ENCODE measurements at places on chromosomes 12 and 14. TPM values are rescaled to one million over a fixed set of nuclear protein-coding genes. Genes with fewer than 3 reads are reported as not detected.

- DNase-seq, result no peak
- H3K4me1 ChIP-seq, result no peaks in the 10 kb centered on the region
- H3K4me3 ChIP-seq, result no peak overlapping the region
Measured at GRCh38 chr12:63220921-63221320, 69.9 kb upstream of the AVPR1A start.

GRCh38 chr14:42078345-42078744 is 471.7 kb downstream of the LRFN5 start:
- H3K27me3 ChIP-seq, result peaks cover 13% of the 10 kb centered on the region
- no peak for DNase-seq
- no peak overlapping the region for H3K27ac ChIP-seq
- no peaks in the 10 kb centered on the region for H3K36me3 ChIP-seq
- no peak overlapping the region for H3K4me3 ChIP-seq

DNA sequence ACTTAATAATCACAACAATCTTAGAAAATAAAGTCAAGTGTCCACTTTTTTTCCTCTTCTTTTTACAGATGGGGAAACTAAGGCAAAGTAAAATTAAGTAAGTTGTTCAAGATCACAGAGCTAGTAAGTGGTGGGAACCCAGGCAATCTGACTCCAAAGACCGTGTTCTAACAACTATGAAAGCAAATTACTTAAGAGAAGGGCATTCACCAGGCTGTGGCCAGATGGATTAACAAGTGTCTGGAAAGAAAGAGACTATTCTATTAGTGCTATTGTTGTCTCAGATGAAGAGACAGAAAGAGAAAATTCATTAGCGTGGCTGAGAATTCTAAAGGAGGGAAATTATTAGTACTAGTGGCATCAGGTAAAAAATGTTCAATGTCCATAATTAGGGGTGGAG is 48.5 kb downstream of the FGD6 start:
- no peak for DNase-seq
- H3K4me3 ChIP-seq, result no peak overlapping the region
- H3K27me3 ChIP-seq, result no peaks in the 10 kb centered on the region
- H3K4me1 ChIP-seq, result peaks cover 40% of the 10 kb centered on the region
- H3K27ac ChIP-seq, result peak overlapping the region; percentile 73

DNA sequence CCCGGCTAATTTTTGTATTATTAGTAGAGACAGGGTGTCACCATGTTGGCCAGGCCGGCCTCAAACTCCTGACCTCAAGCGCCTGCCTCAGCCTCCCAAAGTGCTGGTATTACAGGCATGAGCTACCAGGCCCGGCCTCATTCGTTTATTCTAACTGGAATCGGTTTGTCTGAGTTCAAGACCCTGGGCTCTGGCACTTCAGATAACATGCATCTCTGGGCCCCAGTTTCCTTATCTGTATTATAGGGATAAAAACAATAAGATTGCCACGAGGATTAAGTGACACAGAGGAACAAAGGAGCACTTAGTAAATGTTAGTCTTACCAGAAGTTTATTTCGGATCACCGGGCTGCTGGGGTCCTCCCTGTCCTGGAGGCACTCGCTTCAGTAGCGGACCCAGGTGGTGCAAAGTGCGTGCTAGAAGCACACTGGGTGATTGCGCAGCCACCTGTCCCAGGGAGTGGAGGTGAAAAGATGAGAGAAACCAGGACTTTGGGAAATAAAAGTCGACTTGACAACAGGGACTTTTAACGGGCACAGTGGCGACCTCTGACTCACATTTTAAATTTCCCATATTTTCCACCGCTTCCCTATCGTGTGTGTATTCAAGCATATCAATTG is 37.5 kb downstream of the ACACB start:
- H3K36me3 ChIP-seq, result peaks cover 1% of the 10 kb centered on the region
- H3K4me3 ChIP-seq, result peak overlapping the region; percentile 77
- no peak overlapping the region for H3K27ac ChIP-seq

DNA sequence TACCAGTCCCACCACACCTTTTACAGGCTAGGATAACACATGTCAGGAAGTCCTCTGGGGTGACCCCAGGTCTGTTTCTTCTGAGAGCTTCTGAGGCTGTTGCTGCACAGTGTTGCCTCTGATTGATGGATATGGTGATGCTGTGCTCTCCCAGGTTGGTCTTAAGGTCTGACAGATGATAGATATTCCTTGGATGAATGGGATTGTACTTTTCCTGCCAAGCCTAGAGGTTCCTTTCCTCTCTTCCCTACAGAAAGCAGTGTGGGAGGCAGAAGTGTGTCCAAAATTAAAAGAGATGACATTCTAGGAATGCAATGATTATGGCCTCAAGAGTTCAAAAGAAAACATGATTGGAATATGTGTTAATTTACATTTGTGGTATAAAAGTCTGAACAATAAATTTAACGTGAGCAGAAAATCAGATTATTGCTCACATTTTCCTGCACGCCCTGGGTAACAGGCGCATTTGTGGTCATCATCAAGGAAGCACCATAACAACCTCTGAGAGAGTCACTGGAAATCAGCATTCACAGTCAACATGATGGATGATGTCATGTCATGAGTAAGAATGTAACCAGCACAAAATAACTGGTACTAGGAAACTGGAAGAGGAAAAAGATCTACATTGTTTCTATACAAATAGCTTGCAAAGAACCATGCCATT is 73.7 kb downstream of the BBS10 start:
- H3K36me3 ChIP-seq, result no peaks in the 10 kb centered on the region
- DNase-seq, result no peak
- H3K27ac ChIP-seq, result no peak overlapping the region
- H3K4me3 ChIP-seq, result no peak overlapping the region
- H3K4me1 ChIP-seq, result peaks cover 76% of the 10 kb centered on the region

Gene FAR2
- total RNA-seq, result 34.4 TPM

Gene SMCO2
- not detected for total RNA-seq

Gene ARHGAP9
- 2.1 TPM for total RNA-seq

DNA sequence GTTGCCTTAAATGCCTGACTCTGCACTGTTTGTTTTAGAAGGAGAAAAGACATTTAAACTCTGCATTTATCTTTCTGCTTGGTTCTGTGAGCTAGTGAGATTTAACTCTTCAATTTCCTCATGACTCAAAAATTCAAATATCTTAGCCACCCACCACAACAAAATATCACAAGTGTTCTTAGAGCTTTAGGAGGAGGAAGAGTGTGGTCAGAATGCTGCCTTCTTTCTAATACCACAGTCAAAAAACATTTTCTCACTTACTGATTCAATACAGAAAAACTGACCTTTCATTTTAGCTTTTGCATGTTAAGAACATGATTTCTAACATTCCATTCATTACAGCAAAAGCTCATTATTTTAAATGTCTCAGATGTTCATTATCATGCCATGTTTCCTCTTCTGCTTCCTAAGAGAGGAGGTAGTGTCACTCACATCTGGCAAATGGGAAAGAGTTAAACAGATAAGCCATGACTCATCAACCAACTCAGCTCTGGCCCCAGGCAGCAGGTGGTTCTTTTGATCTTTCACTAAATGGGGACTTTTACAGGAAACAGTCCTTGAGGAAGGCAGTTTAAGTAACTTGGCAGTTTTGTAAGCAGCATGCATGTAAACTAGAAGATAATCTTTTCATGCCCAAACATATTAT is 56.4 kb upstream of the RNU6-8 start:
- peaks cover 16% of the 10 kb centered on the region for H3K4me1 ChIP-seq
- H3K27me3 ChIP-seq, result no peaks in the 10 kb centered on the region
- no peak overlapping the region for H3K27ac ChIP-seq
- no peak overlapping the region for H3K4me3 ChIP-seq

Gene SPIC
- not detected for total RNA-seq

DNA sequence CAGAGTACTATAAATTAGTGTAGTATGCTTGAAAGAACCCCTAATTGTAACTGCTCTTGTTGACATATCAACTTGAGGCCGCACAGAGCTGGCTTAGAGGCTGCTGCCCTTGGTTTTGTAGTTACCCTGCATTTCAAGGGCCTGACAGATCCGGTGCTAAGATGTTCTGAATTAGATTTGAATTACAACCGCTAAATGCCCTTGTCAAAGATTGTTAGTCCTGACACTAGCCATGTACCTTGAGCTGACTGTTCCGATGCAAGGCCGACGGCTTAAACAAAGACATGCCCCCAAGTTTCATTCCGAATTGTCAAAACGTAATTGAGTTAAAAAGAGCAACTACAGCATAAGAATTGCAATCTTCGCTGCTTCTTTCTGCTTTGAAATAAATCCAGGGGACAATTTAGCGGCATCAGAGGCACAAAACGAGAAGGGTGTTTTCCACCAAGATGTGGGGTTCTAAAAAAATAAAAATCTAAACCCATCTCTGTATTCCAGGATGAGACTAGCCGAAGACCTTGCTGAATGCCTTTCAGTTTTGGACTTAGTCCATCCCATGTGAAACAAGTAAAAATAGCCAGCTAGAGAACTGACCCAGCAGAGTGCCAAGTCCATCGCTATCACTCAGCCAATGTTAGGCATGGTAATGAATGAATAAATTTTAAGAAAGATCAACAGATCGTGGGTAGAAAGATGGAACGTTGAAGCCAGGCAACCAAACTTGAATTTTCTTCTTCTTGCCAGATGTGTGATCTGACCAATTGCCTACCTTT is 148.7 kb downstream of the DICER1 start:
- H3K27me3 ChIP-seq, result peaks cover 4% of the 10 kb centered on the region
- H3K27ac ChIP-seq, result no peak overlapping the region
- H3K36me3 ChIP-seq, result no peaks in the 10 kb centered on the region
- H3K4me1 ChIP-seq, result peaks cover 11% of the 10 kb centered on the region
- DNase-seq, result no peak

Measured in osteocyte (in vitro differentiated cells).